ENCODE measurements at places on chromosomes 4 and X.

DNA sequence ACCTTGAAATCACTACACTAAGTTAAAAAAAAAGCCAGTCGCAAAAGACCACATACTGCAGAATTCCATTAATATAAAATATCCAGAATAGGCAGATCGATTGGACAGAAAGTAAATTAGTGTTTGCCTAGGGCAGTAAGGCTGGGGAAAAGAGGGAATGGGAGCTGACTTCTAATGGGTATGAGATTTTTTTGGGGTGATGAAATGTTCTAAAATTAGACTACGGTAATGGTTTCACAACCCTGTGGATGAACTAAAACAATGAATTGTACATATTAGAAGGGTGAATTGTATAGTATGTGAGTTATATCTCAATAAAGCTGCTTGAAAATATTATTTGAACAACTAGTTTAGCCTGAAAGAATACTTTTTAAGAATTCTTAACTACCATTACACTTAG, 6.7 kb upstream of the GPRIN3 start:
- DNase-seq: peak; percentile 16

GRCh38 chrX:40247848-40248622, 150.3 kb upstream of the BCOR start:
- no peak for DNase-seq

DNA sequence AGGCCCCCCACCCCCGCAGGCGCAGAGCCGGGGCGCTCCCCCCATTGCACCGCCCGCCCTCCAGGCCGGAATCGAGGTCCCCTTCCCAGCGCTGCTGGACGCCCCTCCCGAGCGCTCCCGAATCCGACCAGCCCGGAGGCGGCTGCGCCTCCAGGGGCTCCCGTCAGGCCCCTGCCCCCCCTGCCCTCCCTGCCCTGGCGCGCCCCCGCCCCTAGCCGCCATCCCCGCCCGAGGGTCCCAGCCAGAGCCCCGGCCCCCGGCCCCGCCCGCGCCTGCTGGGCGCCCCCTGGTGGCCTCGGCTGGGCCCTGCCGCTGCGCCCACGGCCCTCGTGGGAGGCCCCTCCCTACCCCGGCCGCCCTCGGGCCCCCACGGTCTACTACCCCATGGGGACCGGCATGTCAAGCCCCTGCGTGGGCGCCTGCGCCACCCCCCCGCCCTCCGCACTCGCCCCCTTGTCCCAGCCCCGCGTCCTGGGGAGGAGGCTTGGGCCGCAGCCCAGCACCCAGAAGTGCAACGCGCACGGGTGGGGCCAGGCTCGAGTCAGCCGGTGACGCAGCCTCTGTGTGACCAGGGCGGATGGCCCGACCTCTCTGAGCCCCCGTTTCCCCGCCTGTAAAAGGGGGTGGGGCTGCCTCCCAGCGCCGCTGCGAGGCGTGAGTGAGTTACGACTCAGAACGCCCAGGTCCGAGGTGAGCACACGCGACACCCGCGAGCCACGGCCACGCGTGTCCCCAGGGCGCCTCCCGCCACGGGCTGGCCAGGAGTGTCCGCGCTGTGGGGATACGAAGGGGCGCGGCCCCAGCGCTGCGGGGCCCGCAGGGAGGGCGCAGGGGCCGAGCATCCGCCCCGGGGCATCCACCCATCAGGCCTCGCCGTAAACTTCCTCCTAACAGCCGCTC, 104.9 kb downstream of the FAM53A start:
- DNase-seq: peak; percentile 72

DNA sequence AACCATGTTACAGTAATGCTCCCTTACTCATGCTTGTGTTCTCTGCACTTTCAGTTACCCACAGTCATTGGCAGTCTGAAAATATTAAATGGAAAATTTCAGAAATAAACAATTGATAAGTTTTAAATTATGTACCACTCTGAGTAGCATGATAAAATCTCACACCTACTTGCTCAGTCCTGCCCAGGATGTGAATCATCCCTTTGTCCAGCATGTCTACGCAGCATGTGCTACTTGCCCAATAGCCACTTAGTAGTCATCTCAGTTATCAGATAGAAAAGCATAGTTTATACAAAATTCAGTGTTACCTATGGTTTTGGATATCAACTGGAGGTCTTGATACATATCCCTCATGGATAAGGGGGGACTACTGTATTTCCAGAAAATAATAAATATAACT, 577.1 kb downstream of the GALNTL6 start:
- no peak for DNase-seq

GRCh38 chr4:20331642-20332041, 79.9 kb downstream of the SLIT2 start:
- no peak for DNase-seq

GRCh38 chr4:184171011-184171410, 46.7 kb downstream of the ENPP6 start:
- peak; percentile 62 for DNase-seq

DNA sequence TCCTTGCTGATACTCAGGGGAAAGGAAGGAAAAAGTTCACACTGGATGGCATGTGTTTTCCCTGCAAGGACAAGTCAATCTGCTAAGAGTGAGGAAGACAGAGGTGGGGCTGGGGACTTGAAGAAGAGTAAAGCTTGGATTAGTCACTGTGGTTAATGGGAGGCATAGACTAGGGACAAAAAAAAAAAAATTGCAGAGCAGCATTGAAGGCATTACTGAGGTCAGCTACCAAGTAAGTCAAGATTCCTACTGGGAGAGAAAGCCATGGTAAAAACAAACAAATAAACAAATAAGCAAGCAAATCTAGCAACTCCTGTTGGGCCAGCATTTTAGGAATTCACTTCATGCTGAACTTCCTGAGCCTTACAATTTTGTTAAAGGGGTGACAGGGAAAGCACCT, 58.2 kb upstream of the GPC4 start:
- DNase-seq: peak; percentile 17

- no peak for DNase-seq
These were observed 556 bp upstream of the SMARCA5 start for GRCh38 chr4:143512978-143513313.

- DNase-seq: no peak
These were observed 54.0 kb upstream of the PLAC1 start for GRCh38 chrX:134712272-134712671.

GRCh38 chrX:49037883-49038475, 5.2 kb downstream of the TFE3 start:
- peak; percentile 29 for DNase-seq

DNA sequence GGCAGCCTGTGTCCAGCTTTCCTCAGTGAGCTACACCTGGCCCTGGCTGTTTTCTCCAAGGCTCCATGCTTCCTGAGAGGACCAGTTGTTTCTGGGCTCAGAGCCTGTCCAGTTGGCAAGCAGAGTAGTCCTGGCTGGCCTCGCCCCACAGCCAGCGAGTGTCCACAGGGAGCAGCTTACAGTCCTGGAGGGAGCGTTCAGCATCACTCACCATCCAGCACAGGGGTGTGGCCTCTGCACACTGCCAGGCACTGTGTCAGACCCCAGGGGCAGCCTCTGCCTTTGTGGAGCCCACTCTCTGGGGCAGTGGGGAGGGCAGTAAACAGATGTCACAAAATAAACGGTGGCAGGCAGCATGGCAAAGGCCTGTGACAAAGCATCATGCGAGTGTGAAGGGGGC, 23.9 kb downstream of the EVC start:
- DNase-seq: no peak

DNA sequence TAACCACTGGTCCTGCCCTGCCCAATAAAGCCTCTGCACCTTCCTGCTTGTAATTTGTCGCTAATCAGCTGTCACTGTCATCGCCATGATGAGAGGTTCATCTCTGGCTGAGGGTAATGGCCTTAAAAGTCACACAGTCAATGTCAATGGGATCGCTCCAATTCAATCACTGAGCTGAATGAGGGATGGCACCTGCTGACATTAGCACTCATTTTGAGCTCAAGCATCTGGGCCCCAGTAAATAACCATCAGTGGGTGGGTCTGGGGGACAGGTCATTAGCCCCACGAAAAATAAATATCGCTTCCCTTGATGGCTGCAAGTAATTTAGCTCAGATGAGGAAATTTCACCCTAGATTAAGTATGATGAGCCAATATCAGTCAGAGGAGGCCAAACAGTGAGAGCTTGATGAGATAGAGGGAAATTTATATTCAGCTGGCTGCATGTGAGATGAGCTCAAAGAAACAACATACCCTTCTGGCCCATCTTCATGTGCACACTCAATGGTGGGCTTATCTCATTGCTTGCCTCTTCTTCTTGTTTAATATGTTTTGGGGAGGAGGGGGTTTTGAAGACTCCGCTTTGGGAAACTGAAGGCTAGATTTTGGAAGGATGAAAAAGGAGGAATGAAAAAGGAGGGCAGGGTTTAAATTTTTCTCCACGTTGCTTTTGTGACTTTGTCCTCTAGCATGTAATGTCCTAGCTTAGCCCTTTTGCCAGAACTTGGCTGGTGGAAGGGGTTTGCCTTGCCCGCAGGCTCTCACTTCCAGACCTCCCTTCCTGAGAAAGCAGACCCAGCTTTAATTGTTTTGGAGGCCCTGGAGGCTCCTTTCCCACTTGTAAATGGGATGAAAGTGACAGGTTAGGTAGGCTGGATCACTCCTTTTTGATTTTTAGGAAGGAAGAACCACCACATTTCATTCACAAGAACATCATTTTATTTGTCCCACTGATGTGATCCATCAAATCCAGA, 84.8 kb upstream of the PAQR3 start:
- no peak for DNase-seq

- no peak for DNase-seq
These were observed 19.4 kb upstream of the ATP8A1 start for GRCh38 chr4:42676066-42676951.

- DNase-seq: no peak
These were observed 12.7 kb downstream of the FRAS1 start for GRCh38 chr4:78069859-78070258.

DNA sequence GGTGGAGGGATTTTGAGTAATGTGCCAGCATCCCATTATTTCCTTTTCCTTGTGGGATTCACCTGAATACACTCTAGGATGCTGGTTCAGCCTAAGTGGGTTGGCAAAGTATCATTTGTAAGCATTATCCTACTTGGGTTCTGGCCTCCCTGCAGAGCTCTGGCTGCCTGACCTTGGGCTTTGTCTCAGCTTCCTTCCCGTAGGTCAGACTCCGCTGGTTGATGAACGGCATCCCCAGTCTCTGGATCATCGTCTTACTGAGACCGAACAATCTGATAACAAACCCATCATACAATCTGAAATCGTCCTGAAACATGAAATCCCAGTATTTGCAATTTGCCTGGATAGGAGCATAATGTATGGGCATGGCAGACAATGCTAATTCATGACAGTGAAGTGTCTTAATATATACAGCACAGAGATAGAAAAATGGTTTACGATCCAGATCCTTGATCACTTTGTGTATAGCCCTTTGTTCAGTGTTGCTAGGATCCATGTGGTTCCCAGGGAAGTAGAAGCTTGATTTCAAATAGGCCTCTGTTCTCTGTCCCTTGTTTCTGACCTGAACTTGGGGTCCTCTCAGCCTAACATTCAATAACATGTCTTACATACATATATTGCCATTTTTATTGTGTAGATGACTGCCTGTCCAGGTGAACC, 5.5 kb downstream of the MID2 start:
- DNase-seq: no peak

- no peak for DNase-seq
These were observed 249.3 kb upstream of the GATB start for GRCh38 chr4:152009983-152010709.

GRCh38 chr4:173761938-173762337, 231.9 kb upstream of the HAND2 start:
- DNase-seq: no peak

- peak; percentile 76 for DNase-seq
These were observed 311.3 kb downstream of the PCDH19 start for GRCh38 chrX:100098660-100099375.

GRCh38 chr4:146095091-146095690, 80.3 kb upstream of the LSM6 start:
- DNase-seq: peak; percentile 56

DNA sequence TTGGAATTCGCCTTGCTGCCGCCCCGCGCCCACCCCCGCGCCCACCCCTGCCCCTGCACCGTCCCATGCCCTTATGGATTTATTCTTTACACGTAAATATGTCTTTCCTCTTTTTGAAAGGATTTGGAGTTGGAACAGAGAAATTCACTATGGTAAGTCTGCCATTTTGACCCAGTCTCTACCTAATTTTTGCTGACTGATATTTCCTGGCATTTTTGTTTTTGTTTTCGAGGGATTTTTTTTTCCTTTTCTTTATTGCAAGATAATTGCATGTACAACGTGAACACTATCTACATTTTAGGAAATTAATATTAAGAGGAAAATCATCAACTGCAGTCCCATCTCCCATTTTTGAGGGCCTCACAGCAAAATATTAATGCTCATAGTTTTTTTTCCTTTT, 468 bp upstream of the SPIN2B start:
- no peak for DNase-seq

- DNase-seq: peak; percentile 25
These were observed 54.9 kb downstream of the SLC9A7 start for GRCh38 chrX:46703980-46704379.

DNA sequence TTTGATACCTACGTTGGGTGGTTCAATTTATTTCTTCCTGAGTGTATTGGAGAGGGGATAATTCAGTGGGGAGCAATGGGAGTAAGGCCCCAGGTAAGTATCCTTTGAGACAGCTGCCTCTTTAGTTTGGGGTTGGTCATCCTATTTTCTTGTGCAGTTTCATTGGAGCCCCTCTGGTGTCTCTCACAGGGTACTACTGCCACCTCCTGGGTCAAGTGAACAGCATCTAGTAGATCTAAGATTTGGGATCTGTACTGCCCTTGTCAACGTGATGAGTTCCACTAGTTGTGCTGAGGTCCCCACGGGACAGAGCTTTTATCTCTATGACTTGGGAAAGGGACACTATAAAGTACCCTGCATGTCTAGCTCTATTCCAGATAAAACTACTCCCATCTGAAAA, 80.6 kb downstream of the PBDC1 start:
- peak; percentile 28 for DNase-seq

DNA sequence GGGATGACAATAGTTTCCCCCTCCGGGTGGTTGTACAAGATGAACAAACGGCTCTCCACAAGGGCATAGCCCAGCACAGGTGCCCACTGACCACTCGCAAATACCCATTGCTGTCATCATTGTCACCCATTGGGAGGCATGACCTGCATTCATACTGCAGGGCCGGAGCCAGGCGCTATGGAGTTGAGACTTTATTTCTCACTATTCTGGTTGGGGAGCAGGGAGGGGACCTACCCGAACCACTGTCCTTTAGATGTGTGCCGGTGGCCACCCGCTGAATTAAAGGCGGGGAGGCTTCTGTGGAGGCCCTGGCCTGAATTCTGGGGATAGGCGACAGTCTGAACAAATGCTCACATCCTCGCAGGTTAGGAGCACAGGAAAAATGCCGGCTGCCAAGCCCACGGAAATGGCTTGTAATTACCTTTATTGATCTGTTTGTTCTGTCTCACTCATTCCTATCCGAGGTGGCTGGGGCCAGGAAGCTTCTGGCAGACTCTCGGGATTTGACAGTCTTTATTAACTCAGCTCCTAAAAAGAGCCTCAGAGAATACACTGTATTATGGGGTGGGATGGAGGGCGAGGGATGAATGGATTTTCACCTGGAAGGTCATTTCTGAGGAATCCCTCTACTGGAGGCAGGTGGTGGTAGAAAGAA, 125.1 kb upstream of the PSAPL1 start:
- no peak for DNase-seq

- DNase-seq: peak; percentile 11
These were observed 888 bp downstream of the RAB28 start for GRCh38 chr4:13483136-13483767.

GRCh38 chr4:158722917-158723793, at the start of gene PPID:
Gene PPID (minus strand): TSS chr4:158723396. CDS start chr4:158723288, 108 bp downstream.
- peak; percentile 77 for DNase-seq

All from fibroblast of skin of back (primary cell).